ENCODE measurements at places on chromosomes 13 and 19. TPM values are rescaled to one million over a fixed set of nuclear protein-coding genes. Genes with fewer than 3 reads are reported as not detected.

ZNF442 gene
- total RNA-seq: 1.9 TPM

CCDC169 gene
- total RNA-seq: not detected

KIR3DL1 gene
- total RNA-seq: not detected

SIGLEC9 gene
- total RNA-seq: 3.8 TPM

SLITRK6 gene
- not detected for total RNA-seq

OR7E24 gene
- not detected for total RNA-seq

KIR2DL4 gene
- not detected for total RNA-seq

CYP4F2 gene
- total RNA-seq: 174 TPM

PSG6 gene
- not detected for total RNA-seq

C13orf42 gene
- not detected for total RNA-seq

FXYD5 gene
- 12.2 TPM for total RNA-seq

ZNF43 gene
- total RNA-seq: 1.3 TPM

ZNF564 gene
- 3.1 TPM for total RNA-seq

MBD3L2 gene
- not detected for total RNA-seq

FGF14 gene
- 0.95 TPM for total RNA-seq

SIGLEC11 gene
- 2.6 TPM for total RNA-seq

CGB1 gene
- not detected for total RNA-seq

ZNF480 gene
- total RNA-seq: 5.2 TPM

RHPN2 gene
- 16.2 TPM for total RNA-seq

ZNF599 gene
- total RNA-seq: 1.5 TPM

SSC5D gene
- total RNA-seq: 1.3 TPM

SIGLEC5 gene
- not detected for total RNA-seq

IZUMO2 gene
- not detected for total RNA-seq

CGB2 gene
- total RNA-seq: not detected

METTL21C gene
- total RNA-seq: not detected

NLRP5 gene
- total RNA-seq: not detected
